Posterior cingulate gyrus (tissue), 11 donors: ENCODE measurements at places on chromosomes 3 and 15.

- DNase-seq: no peak
Observed at GRCh38 chr3:130276203-130276803, 69.2 kb upstream of the COL6A5 start.

GRCh38 chr3:172904711-172905373, 154.3 kb downstream of the ECT2 start:
- DNase-seq: no peak

DNA sequence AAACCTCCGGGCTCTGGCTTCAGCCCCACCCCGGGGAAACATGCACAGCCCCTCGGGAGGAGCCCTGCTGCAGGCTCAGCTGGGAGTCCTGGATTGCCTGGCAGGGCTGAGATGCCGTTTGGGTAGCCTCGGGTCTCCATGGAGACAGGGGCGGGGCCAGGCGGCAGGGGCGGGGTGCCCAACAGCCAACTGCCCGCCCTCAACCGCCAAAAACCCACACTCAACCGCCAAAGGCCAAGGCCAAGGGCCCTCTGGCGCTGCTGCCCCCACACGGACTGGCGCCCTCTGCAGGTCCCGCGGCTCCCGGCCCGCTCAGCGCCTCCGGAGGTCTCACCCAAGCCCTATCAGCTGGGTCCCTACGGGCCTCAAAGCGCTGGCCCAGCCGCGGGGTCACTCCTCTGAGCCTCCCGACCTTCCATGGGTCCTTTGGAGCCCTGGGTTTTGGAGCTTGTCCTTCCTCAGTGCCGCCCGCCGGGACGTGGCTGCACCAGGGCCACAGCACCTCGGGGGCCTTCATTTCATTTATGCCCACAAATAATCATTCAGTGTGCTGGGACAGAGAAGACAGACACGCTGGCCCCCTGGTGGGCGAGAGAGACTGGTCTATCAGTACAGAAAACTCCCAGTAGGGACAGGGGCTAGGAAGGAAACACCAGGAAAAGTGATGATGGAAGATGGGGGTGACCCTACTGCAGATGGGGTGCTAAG, 33.5 kb upstream of the ACAD9 start:
- peak; percentile 73 for DNase-seq

GRCh38 chr3:139870000-139870675, 64.8 kb upstream of the CLSTN2 start:
- DNase-seq: no peak

GRCh38 chr3:64398476-64398875, 173.2 kb upstream of the PRICKLE2 start:
- DNase-seq: no peak

- no peak for DNase-seq
Observed at GRCh38 chr15:24898715-24899272, 56.0 kb upstream of the SNRPN start.

- no peak for DNase-seq
Observed at GRCh38 chr3:149114458-149114857, 15.0 kb upstream of the HPS3 start.

GRCh38 chr3:123028233-123028828, 768 bp upstream of the SEMA5B start:
- no peak for DNase-seq

DNA sequence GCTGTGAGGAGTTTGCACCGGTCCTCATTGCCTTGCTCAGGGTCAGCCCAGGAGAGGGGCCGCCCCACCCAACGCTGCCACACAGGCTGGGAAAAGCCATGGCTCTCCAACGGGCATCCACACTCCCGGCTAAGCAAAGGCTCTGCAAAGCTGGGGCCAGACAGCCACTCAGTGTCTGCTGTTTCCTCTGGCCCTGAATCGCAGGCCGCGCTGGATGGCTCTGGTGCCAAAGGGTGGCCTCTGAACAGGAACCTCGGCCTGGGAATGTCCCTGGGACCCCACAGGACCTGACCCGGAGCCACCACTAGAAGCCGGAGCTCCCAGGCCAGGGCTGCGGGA, 42.9 kb downstream of the RPN1 start:
- DNase-seq: no peak

- DNase-seq: no peak
Observed at GRCh38 chr15:29308299-29308698, 38.7 kb upstream of the NSMCE3 start.
